NCI-H82 (cell line): ENCODE measurements at places on chromosomes 5 and 9.

- no peak for DNase-seq
These were observed 25.8 kb downstream of the C5 start for GRCh38 chr9:121024237-121024636.

GRCh38 chr5:59782856-59783255, 110.7 kb downstream of the PDE4D start:
- no peak for DNase-seq

DNA sequence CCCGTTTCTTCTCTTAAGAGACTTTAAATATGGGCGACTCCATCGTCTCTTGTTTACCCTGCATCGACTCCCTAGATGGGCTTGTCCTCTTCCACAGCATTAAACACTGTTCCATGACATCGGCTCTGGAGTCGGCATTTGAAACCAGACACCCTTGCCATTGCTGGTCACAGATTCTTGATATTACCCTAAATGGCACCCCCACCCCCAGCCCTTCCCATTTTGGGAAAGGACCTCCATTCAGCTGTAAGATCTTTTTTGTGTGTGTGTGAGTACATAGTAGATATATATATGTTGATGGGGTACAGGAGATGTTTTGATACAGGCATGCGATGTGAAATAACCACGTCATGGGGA, 51.1 kb upstream of the SH3PXD2B start:
- no peak for DNase-seq

DNA sequence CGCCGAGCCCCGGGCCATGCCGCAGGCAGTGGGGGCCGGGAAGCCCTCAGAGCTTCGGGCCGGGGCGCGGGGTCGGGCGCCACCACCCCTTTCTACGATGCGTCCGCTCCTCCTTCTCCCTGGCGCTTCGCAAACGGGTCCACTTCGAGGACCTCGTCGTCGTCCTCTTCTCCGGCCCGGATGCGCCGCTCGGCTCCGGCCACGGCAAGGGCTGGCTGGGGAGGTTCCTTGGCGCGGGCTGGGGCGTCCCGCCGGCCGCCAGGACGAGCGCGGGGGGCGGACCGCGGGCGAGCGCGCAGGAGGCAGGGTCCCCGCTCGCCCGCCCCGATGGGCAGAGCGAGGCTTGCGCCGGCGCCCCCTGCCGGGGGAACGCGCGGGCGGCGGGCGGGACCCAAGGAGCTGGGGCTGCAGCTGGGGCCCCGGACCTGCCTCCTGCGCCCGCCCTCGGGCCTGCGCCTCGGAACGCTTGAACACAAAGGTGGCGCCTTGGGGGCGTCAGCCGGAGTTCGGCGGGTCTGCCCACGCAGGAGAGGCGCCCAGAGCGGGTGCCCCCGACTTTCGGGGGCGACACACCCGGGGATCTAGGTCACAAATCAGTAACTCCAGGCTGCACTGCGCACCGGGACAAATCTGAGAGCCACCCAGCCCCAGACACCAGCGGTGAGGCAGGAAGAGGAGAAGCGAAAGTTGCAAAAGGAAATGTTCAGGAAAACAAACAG, at the start of gene ROR2:
ROR2 (minus strand) TSS at position 283 of the 719 bp plus-strand sequence.
- peak; percentile 71 for DNase-seq

- DNase-seq = peak; percentile 14
These were observed 342.8 kb downstream of the GABRG2 start for GRCh38 chr5:162410365-162410764.

GRCh38 chr9:36967997-36968396, 66.1 kb downstream of the PAX5 start:
- no peak for DNase-seq

DNA sequence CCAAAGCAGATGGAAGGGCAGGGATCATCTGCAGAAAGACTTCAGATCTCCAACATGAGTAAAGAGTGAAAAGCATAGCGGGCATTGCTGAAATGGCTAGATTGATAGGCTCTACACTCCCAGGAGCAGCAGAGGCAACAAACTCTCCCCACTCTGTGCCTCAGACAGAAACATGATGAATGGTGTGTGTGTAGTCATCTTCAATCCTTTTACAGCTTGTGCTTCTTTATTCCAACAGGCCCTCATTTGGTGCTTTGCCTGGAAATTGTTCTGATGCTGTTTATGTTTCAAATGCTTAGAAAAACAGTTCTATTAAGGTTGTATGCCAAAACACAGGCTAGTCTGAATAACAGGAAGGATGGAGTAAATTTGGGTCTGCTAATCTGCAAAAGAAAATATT, 176.2 kb downstream of the DMRTA1 start:
- peak; percentile 89 for DNase-seq

- DNase-seq = no peak
These were observed 193.5 kb downstream of the NR3C1 start for GRCh38 chr5:143209881-143210395.
